Activated gamma-delta T cell (primary cell): ENCODE measurements at places on chromosomes 13 and 19.

DNA sequence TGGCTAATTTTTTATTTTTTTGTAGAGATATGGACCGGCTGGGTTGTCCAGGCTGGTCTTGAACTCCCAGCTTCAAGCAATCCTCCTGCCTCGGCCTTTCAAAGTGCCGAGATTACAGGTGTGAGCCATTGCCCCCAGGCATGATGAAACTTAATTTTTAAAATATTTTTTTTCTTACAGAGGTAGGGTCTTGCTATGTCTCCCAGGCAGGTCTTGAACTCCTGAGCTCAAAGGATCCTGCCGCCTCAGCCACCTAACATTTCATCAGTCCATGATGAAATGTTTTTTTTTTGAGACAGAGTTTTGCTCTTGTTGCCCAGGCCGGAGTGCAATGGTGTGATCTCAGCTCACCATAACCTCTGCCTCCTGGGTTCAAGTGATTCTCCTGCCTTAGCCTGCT is 12.4 kb downstream of the C19orf44 start:
- no peak for DNase-seq

- DNase-seq = no peak
Observed at GRCh38 chr19:11192957-11193939, 4.1 kb downstream of the KANK2 start.

GRCh38 chr13:40910324-40911050 is 108.6 kb downstream of the ELF1 start:
- no peak for DNase-seq

DNA sequence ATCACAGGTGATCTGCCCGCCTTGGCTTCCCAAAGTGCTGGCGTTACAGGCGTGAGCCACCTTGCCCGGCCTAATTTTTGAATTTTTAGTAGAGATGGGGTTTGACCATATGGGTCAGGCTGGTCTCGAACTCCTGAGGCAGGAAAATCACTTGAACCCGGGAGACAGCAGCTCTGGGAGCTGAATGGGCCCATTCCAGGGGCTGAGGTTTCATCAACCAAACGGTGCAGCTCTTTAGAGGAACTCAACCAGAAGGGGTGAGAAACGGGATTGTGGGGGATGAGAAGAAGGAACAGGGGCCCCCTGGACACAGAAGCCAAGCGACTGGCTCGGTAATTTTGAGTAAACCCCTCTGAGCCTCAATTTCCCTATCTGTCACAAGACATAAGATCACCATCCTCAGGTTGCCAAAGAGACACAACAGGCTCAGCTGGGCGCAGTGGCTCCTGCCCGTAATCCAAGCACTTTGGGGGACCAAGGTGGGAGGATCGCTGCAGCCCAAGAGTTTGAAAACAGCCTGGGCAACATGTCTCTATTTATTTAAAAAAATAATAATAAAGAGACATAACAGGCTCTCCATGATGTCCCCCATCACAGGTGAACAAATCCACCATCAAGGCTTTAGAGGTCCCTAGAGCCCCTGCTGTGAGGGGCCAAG is 562 bp downstream of the IQCN start:
- no peak for DNase-seq

DNA sequence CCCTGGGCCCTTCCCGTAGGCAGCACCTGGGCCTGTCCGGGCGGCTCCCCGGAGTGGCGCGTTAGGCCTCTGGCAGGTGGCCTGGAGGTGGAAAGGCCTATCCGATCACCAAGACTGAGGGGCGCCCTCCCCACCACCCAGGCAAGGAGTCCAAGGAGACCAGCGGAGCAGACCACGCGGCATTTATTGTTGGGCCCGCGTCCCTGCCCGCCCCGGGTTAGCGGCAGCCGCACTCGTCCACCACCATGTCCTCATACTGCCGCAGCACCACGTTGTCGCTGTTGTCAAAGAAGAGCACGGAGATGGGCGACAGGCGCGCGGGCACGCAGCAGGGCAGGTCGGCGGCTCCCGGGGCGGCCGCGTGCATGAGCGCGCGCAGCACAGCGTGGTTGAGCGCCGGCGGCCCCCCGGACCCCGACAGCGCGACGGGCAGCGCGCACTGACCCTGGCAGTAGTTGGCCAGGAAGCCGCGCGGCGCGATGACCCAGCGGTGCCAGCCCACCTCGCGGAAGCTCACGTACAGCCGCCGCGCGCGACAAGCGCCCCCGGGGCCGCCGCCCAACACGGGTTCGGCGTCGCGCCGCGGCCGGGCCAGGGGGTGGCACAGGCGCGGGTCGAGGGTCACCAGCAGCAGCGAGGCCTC is 27.5 kb downstream of the CERS1 start:
- DNase-seq = no peak

DNA sequence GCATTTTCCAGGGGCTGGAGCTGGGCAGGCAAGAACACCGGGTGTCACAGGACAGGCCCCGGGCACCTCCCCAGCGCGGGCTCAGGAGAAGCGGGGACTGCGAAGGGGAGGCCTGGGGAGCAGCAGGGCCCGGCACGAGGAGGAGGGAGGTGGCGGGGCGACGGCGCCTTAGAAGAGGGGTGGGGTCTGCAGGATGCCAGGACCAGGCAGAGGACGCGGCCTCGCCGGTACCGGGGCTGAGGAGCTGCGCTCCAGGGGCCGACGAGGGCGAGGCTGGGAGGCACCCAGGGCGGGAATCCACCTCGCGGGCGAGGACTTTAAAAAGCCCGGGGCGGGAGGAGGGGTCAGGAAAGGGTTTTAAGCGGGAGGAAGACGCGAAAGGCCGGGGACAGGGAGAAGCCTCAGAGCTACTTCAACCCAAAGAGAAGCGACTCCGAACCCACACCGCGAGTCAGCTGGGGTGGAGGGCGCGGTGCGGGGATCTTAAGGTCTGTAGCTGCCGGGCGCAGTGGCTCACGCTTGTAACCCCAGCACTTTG is 665 bp downstream of the ZNF347 start:
- no peak for DNase-seq

- DNase-seq = no peak
Observed at GRCh38 chr19:13015361-13016223, 20.3 kb downstream of the NFIX start.

DNA sequence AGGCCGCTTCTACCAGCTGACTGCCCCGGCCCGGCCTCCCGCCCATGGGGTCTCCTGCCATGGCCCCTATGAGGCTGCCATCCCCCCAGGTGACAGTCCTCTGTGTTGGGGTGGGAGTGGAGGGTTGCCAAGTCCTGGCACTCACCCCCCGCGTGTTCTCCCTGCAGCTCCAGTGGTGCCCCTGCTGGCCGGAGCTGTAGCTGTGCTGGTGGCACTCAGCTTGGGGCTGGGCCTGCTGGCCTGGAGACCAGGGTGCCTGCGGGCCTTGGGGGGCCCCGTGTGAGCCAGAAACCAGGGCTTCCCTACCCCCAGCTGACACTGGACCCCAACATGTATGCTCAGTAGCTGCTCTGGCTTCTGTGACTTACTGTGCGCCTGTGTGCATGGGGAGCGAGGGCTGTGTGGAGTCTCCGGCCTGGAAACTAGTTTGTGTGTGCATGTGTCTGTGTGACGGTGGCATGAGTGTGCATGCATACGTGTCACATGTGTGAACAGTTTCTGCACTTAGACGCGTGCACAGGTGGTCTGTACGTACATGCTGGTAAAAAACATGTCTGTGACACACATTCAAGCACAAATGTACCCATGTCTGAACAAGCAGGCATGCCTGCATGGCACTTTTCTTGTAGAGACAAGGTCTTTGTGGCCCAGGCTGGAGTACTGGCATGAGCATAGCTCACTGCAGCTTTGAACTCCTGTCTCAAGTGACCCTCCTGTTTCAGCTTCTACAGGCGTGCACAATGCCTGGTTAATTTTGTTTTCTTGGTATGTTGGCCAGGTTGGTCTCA is 4.9 kb downstream of the ACP4 start:
- no peak for DNase-seq

GRCh38 chr19:42032431-42032830 is 37.6 kb downstream of the GRIK5 start:
- no peak for DNase-seq

DNA sequence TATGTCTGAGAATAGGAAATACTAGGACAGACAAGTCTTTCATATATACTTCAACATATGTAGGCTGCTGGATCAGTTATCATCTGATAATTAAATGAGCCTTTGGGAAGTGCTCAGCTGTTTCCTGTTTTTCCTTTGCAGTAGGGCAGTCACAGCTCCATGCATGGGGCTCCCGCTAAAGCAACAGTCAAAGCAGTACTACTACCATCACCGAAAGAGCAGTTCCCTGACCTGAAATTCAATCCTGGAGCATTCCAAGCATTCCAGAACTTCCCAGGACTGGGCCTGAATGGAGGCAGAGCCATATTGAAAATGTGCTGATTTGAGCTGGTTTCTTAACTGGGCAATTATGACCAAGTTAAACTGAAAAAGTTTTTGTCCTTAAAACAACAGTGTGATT is 20.5 kb downstream of the MICU2 start:
- DNase-seq = no peak

GRCh38 chr13:30443957-30444404 is 21.7 kb downstream of the UBE2L5 start:
- no peak for DNase-seq

DNA sequence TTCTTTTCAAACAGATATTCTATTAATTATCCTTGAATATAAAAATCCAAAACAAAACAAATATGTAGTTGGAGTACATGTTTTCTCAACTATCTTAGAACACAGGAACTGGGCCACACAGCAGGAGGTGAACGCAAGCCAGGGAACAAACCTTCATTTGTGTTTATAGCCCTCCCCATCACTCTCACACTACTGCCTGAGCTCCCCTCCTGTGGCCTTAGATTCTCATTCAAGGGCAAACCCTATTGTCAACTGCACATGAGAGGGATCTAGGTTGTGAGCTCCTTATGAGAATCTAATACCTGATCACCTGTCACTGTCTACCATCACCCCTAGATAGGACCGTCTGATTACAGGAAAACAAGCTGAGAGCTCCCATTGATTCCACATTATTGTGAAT is 427.1 kb upstream of the PRR20A start:
- no peak for DNase-seq

GRCh38 chr13:111883571-111884343 is 183.2 kb upstream of the SOX1 start:
- DNase-seq = no peak

DNA sequence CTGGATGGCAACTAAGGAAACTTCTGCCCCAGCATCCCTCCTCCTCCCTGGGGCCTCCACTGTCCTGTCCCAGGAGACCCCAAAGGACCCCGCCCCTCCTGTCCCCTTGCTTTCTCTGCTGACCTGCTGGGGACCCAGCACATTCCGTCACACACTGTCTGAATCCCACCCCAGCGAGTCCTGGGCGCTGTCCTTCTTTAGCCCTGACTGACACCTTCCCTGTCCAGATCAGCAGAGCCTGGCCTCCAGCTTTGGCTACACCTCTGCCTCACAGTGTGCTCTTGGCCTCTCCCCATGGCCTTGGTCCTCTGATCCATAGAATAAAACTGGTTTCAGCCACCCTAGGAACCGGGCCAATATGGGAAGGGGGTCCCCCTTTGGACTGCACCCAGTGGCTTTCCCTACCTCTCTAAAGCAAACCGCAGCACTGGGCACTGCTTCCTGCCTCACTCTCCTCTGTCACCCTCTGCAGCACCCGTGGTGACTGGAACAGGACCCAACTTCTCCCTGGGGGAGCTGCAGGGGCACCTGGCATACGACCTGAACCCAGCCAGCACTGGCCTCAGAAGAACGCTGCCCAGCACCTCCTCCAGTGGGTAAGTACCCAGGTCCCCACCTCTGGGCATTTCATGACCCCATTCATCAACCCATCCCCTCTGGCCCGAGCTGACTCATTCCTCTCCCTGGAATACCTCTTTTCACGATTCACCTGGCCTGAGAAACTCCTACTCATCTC is 46.4 kb downstream of the SMIM24 start:
- no peak for DNase-seq

GRCh38 chr13:32428581-32429432 is 877 bp upstream of the N4BP2L1 start:
- no peak for DNase-seq

DNA sequence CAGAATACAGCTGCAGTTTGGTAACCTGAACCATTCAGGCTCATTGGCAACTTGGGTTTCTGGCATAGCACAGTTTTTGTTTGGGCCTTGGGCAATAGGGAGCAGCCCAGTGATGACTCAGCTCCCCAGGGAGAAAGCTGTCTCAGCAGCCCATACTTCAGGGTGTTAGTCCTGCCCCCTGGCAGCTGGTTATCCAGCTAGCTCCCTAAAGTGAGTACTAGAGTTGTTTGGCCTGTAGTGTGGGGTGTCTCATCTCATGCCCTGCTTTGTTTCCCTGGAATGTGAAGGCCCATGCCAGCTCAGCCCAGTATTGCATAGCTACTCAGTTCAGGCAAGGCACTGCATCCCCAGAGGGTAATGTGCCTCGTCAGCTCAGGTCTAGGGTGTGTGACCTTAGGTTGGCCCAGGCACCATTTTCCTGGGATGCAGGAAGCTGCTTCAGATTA is 18.2 kb upstream of the ZNF543 start:
- no peak for DNase-seq

DNA sequence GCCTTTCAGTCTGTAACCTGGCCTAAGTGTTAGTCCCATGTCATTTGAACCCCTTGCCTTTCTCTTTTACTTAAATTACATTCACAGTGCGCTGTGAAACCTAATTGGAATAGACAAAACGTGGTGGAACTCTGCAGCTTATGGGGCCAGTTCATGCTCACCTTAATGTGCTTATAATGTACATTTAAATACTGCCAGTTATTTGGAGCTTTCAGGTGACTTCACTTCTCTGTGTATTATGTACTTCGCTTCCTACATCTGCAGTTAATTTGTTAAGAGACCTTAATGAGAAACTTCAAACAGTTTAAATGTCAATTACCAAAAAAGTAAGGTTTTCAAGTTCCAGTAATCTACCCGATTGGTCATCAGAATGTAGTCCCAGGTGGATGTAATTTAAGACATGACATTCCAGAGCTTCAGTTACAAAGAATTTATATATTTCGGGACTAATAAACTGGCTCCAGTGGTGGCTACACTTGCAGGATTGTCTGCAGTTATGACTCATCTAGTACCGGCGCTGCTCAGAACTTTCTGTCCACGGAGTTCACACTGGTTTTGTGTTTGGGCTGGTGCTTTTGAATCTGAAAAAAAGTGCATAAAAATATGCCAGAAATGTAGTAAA is 125.3 kb downstream of the TM9SF2 start:
- no peak for DNase-seq

GRCh38 chr13:110363010-110363409 is 55.9 kb downstream of the COL4A2 start:
- no peak for DNase-seq

- no peak for DNase-seq
Observed at GRCh38 chr19:45404557-45405434, at the start of gene PPP1R13L. Gene PPP1R13L, minus strand, starts transcription at chr19:45405069. Its CDS starts 6,751 bp downstream, at chr19:45398318.
